ENCODE measurements at places on chromosomes 5 and 9.

GRCh38 chr9:112917987-112918362 lies 27.3 kb upstream of the SLC46A2 start:
- peak; percentile 20 for DNase-seq

GRCh38 chr5:74250304-74251102 lies 390.0 kb downstream of the ENC1 start:
- DNase-seq = no peak

- DNase-seq = no peak
Observed at GRCh38 chr5:140953234-140953633, 13.0 kb upstream of the PCDHAC2 start.

- DNase-seq = peak; percentile 85
Observed at GRCh38 chr5:150217873-150218692, 28.2 kb downstream of the SLC6A7 start.

- DNase-seq = no peak
Observed at GRCh38 chr9:100869326-100869725, 159.2 kb upstream of the PLPPR1 start.

- no peak for DNase-seq
Observed at GRCh38 chr9:35555246-35555701, 49.8 kb upstream of the TESK1 start.

DNA sequence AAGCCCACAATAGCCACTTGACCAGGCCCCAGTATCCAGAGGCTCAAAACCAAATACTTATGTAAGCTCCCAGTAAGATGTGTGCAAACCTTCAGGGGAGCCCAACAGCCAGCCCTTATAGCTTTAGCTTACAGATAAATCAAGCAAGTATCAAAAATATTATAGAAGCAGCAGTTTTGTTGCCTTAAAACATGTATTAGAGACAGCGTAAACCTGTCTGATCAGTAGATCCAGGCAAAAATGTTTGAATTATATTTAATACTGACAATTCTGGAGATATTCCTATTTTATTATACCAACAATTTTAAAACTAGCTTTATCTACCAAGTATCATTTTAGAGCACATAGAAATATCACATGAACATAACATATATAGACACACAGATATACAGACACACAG lies 365.6 kb upstream of the KLF4 start:
- DNase-seq = no peak

DNA sequence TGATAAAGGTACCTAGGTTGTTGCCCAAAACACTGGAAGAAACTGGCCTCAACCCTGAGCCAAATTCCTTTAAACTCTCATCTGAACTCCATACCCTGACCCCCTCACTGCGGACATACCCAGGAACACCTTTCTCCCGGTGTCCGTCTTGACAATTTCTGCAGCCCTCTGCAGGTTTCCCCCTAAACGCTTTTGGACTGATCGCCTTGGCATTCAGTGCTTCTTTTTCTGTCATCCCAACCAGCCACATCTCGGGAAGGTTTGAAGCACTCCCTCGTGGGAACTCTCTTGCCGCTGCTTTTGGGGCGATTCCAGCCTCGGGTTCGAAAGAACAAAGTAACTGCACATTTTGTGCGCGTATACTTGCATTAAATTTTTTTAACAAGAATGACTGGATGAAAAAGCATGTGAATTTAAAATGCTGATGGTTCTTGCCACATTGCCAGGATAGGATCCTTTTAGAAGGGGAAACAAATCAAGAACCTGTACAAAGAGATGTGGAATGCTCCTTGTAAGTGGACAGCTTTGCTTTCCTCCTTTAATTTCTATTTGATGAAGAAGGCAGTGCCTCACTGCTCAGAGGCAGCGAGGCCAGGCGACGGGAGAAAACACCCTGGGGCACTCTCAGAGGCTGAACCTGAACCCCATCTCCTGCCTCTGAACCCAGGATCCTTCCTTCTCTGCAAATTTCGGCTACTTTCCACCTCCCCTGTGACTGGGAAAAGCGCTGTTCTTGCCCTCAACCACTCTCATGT lies 615 bp downstream of the PSMD5 start:
- no peak for DNase-seq

- no peak for DNase-seq
Observed at GRCh38 chr9:6113312-6113711, 97.9 kb upstream of the RANBP6 start.

- DNase-seq = no peak
Observed at GRCh38 chr9:99445371-99445891, 223.3 kb downstream of the SEC61B start.

- no peak for DNase-seq
Observed at GRCh38 chr9:106945727-106946660, 83.0 kb downstream of the ZNF462 start.

DNA sequence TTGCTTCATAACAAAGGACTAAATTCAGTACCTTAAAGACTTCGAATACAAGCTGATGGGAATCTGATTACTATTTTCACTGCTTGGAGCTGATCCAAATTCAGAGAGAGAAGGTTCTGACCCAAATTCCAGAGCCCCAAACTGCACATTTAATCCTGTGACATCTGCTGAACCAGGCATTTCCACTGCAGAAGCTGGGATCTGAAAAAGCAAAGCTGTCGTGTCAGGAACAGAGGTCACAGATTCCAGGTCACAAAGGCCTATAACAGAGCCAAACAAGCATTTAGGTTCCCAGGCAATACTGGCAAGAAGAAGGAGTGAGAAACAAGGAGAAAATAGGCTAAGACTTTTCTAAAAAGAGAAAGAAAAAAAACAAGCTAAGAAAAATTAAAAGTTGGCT lies 105.3 kb downstream of the UBAP2 start:
- DNase-seq = no peak

GRCh38 chr5:78327761-78328510 lies 32.5 kb upstream of the SCAMP1 start:
- no peak for DNase-seq

GRCh38 chr9:71010258-71010657 lies 111.2 kb downstream of the TRPM3 start:
- no peak for DNase-seq

DNA sequence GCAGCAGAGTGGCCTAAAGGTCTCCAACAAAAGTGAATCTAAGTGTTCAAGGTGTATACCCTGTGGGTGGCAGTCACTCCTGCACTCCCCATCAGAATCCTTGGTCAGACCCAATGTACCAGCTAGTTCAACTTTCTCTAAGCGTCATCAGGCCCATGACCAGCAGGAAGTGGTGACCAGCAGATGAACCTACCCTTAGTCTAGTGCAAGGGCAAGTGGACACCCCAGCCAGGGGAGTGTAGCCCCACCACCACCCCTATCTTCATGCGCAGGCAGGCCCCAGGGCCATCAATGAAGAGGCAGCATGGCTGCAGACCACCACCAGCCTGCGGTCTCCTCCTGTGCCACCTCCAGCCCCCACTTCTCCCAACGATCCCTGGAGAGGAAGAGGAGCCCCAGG lies 213.1 kb downstream of the AGTPBP1 start:
- DNase-seq = no peak

DNA sequence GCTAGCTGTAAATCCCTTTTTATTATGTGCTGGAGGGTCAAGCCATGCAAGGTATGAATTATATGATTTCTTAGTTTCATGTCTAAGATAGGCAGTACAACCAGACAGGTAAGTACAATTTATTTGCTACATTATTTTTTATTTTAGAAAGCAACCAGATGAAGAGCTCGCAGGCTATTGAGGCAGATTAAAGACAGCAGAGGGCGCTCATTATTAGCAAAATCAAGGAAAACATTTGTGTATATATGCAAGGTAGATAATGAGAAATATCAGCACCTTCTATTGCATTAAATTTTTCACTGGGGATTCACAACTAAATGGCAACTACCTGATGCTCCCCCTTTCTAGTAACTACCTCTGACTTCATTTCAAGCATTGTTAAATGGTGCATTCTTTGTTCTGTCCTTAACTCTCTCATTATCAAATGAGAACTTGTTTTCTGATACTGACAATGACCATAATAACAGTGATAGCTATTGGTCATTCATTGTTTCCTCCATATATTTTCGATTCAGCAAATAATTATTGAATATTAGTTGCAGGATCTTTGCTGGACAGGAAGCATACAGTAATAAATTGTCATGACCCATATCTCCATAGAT lies 8.6 kb downstream of the SCGB3A2 start:
- DNase-seq = no peak

- DNase-seq = no peak
Observed at GRCh38 chr5:82066791-82067190, 95.0 kb downstream of the ATG10 start.

DNA sequence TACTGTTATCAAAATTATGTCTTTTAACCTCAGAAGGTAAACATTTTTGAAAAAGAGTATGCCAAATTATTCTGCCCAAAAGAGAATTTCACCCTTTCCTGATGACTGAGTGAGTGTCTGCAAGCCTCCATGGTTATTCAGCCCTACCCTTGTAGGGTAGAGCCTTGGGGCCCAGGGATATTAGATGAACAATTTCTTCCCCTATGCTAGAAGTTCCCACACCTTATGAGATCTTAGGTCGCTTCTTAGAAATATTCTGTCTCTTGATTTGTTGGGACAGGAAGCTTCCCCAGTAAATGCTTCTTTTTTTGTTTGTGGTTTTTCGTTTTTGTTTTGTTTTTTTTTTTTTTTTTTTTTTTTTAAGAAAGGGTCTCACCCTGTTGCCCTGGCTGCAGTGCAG lies 3.1 kb downstream of the CRB2 start:
- no peak for DNase-seq

GRCh38 chr5:98309785-98310598 lies 463.5 kb upstream of the RGMB start:
- DNase-seq = no peak

GRCh38 chr5:146302406-146302805 lies 36.2 kb upstream of the POU4F3 start:
- no peak for DNase-seq

GRCh38 chr9:81053298-81054025 lies 635.9 kb downstream of the TLE1 start:
- DNase-seq = no peak

DNA sequence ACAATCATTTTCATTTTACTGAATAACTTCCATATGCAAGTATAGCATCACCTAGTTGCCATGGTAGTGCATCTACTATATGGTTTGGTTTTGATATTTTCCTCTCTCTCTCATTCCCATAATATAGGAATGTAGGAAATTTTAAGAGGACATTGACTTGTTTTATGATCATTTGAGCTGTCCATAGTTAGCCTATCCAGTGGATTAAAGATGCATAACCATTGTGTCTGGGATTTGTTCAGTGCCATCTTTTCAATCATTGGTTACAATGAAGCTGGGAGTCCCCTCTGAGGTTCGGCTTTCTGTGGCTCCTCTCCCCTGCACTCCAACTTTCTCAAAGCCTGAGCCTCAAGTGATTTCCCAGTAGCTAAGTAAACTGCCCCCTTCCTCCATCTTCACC lies 458.5 kb downstream of the RAB3C start:
- DNase-seq = no peak

DNA sequence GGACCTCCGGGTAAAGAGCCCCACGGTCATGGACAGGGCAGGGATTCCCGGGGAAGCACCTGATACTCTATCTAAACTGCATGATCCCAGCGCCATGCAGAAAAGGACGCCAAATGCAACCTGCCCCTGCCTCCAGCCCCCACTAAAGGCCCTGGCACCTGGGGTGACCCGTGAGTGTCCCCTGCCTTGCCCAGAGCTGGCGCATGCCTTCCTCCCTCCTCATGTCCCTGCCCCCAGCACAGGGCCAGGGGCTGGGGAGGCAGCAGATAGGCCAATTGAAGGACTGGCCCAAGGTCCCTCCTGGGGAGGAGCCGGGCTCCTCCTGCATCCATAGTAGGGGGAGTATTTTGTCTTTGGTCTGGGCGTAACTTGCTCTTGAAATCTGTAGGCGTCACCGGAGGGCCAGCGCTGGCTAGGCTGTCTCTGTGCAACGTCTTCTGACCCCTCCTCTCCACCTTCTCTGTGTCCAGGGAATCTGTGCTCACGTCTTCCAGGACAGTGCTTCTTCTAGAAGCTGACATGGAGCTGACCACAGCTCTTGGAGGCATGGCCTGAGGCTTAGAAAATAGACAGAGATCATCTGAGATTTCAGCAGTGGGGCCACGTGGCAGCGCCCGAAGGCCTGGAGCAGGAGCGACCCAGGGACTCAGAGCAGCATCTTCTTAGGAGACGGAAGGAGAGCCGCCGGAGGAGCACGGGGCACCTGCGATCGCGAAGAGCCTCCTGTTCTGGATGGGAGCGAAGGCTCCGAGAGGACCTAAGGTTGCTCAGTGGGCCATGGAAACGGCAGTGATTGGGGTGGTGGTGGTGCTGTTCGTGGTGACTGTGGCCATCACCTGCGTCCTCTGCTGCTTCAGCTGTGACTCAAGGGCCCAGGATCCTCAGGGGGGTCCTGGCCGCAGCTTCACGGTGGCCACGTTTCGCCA lies 660 bp downstream of the SPAAR start:
- DNase-seq = no peak

- no peak for DNase-seq
Observed at GRCh38 chr5:94807985-94808384, 189.5 kb downstream of the SLF1 start.

GRCh38 chr9:131868766-131869165 lies 128.9 kb upstream of the RAPGEF1 start:
- DNase-seq = no peak

GRCh38 chr9:26768145-26768544 lies 124.5 kb downstream of the CAAP1 start:
- DNase-seq = no peak

DNA sequence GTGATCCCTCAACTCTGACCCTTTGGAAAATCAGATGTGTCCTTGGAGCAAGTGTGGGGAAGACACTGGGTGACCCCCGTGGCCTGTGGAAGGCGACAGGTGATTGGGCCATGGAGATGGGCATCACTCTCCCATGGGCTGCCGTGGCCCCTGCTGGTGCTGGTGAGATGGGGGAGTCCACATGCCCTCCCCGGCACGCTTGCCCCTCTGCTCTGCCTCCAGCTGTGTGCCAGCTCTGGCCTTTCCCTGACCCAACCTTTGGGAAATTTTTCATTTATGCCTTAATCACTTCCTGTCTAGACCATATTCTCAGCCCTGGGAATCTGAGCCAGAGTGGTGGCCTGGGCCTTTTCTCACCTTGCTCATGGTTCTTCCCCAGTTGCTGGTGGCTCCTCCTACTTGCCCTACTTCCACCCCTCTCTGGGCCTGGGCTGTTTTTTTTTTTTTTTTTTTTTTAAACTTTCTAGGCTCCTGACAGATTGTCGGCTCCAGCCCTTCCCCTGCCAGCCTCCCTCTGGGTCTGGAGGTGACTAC lies 56.6 kb downstream of the RGS3 start:
- DNase-seq = peak; percentile 60

DNA sequence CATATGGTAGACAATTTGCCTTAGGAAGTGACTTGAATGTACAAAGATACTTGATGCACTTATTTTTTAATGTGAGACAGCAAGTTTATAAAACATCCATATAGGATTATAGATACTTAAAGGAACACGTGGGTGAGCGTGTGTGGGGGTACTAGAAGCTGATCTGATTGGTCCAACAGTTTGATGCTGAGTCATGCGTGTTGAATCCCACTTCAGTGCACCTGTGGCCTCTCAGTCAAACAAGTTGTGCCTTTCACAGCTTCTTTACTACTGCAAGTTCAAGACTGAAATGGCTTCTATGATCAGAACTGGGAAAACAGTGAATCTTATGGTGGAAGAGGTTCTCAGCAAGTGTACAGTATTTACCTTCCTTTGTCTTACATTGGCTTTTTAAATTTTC lies 98.9 kb downstream of the MAP1B start:
- no peak for DNase-seq

- DNase-seq = no peak
Observed at GRCh38 chr5:80057921-80058320, 22.8 kb downstream of the THBS4 start.
